ENCODE measurements at places on chromosomes 11 and 22. TPM values are rescaled to one million over a fixed set of nuclear protein-coding genes. Genes with fewer than 3 reads are reported as not detected.

- DNase-seq = no peak
These were observed 2.0 kb downstream of the PLXNB2 start for GRCh38 chr22:50305393-50305922.

DNA sequence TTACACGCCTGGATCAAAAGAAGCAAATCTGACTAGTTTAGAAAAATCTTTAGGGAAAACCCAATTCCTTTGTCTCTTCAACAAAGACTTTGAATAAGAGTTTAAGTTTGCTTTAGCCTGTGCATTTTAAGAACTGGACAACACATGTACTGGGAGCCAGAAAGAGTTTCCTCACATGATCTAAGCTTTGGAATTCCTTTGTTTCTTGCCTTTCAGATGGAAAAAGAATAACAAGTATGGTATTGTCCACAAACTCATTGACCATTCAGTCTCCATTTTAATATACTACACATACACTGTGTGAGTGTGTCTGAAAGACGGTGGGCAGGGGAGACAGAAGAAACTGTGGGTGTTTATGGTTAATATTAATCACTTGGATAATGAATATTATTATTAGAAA lies 205.6 kb downstream of the MAML2 start:
- no peak for DNase-seq

DNA sequence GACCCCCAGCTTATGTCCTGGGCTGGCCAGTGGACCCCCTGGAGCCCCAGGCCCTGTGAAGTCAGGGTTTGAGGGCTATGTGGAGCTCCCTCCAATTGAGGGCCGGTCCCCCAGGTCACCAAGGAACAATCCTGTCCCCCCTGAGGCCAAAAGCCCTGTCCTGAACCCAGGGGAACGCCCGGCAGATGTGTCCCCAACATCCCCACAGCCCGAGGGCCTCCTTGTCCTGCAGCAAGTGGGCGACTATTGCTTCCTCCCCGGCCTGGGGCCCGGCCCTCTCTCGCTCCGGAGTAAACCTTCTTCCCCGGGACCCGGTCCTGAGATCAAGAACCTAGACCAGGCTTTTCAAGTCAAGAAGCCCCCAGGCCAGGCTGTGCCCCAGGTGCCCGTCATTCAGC lies 24.6 kb downstream of the CSF2RB start:
- no peak for DNase-seq

DNA sequence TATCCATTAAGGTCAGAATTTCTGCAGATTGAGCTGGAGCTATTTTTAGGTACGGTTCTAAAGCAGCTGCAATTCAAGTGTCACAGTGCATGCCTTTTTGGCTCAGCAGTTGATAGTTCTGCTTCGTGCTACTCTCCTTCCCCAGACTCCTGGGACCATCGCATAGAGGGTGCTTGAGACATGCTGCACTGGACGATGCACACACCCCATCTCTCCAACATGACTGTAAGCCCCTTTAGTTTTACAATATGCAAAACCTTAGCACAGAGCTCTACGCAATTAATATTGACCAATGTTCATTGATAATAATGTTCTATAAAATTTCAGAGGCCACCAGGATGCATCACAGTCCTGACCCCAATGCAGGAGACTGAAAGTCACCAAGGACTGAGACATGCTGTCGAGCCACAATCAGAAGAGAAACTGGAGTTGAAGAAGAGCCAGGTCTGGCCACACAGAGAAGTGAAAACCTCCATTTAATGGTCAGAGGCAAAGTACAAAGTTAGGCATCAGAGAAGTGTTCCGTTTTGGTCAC lies 120.9 kb upstream of the ZC3H12C start:
- DNase-seq = no peak

DNA sequence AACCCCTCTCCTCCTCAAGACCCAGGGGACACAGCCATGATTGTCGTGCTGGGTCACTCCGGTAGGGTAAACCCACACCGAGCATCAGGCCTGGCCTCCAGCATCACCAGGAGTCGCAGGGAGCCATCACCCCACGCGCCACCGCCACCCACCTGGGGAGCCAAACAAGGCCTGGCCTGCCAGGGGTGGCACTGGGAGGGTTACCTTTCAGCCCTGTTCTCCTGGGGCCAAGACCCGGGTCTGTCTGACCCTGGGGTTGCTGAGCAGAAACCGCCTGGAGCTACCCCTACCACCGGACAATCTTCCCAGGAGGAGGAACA lies 39.3 kb upstream of the NNMT start:
- no peak for DNase-seq

DNA sequence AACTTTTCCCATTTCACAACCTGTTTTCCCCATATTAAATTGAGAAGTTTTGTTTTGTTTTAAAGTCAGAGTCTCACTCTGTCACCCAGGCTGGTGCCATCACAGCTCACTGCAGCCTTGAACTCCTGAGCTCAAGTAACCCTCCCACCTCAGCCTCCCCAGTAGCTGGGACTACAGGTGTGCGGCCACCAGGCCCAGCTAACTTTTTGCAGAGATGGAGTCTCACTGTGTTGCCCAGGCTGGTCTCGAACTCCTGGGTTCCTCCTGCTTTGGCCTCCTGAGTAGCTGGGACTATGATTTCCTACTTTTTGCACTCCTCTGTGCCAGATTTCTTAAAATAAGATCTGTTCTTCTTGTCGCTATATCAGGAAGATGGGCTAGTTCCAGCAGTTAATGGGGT lies 44.9 kb downstream of the GNB1L start:
- DNase-seq = no peak

- DNase-seq = no peak
These were observed 31.6 kb upstream of the CADM1 start for GRCh38 chr11:115535781-115536180.

DNA sequence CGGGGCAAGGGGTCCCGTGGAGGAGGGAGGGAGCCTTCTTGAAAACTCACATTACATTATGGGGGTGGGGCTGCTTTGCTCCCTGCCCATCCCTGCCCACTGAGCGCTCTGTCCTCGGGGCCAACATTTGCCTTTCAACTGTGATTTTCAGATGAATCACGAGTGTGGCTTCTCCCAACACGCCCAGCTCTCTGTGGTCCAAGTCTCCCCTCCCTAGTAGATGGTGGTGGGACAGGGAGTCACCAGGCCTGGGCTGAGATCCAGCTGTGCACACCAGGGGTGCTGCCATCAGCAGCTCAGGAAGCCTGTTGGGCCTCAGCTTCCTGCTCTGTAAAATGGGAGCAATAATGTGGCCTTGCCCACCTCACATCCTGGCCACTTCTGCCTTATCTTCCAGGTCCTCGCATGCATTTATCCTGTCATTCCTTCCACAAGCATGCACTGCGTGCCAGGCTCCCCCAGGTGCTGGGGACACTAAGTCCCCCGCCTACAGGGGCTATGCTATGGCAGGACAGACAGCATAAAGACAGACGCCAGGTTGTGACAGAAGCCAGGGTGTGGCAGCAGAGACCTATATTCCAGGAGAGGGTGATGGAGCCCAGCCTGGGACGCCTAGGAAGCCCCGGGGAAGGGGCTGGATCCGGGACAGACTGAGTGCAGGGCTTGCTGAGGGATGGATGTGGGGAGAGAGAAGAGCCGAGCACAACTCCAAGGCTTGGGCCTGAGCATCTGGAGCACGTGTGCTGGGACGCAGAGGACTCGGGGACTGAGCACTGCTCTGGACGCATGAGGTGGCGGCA lies 30.5 kb downstream of the NFAM1 start:
- no peak for DNase-seq

DNA sequence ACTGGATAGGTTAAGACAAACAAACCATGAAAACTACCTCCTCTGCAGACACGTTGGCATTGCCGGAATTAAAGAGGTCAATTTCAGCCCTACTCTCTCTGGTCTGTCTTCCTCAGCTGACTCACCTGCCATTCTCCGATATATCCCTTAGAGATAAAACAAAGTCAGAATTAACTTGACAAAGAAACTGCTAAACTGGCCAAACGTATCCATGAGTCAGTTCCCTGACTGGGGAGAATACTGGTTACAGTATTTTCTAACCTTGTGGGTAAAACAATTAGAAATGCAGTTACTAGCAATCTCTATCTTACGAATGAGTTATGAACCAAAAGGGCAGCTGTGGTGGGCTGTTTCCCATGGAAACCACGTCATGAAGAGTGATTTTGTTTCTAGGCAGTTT lies 96.2 kb downstream of the RDX start:
- no peak for DNase-seq

- DNase-seq = no peak
These were observed 19.4 kb upstream of the IL17RA start for GRCh38 chr22:17065433-17065832.

DNA sequence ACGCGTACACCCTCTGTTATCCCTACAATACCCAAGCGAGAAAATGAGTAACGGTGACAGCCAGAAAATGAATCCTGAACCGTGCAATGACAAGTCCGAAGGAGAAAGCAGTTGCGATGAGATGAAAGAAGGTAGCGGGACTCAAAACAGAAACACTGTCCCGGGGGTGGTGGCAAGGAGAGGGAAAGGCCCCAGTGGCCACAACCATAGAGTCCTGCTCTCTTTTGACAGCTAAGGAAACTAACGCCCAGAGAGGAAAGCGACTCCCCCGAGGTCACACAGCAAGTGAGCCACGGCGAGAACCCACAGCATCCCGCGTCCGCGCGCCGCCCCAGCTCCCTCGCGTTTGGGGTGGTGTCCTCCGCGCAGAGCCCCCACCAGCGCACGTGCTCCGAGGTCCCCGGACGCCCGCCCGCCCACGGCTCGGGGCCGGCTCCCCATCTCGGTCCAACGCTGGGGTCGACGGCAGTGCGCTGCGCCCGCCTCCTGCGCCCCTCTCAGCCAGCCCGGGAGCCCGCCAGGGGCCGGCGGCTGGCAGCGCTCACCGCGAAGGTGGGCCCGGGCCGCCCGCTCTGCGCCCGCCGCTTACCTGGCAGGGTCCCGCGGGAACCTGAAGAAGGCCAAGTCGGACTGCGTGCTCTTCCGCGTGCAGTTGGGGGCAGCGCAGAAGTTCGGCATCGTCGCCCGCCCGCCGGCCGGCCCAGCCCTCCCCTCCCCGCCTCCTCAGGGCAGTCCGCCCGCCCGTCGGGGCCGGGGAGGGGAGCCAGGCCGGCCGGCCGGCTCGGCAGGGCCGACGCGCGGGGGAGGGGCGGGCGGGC lies 564 bp downstream of the THAP12 start:
- no peak for DNase-seq

- DNase-seq = no peak
These were observed 8.8 kb upstream of the PLA2G3 start for GRCh38 chr22:31148953-31149627.

- DNase-seq = no peak
These were observed 38.5 kb upstream of the FJX1 start for GRCh38 chr11:35579557-35580396.

DNA sequence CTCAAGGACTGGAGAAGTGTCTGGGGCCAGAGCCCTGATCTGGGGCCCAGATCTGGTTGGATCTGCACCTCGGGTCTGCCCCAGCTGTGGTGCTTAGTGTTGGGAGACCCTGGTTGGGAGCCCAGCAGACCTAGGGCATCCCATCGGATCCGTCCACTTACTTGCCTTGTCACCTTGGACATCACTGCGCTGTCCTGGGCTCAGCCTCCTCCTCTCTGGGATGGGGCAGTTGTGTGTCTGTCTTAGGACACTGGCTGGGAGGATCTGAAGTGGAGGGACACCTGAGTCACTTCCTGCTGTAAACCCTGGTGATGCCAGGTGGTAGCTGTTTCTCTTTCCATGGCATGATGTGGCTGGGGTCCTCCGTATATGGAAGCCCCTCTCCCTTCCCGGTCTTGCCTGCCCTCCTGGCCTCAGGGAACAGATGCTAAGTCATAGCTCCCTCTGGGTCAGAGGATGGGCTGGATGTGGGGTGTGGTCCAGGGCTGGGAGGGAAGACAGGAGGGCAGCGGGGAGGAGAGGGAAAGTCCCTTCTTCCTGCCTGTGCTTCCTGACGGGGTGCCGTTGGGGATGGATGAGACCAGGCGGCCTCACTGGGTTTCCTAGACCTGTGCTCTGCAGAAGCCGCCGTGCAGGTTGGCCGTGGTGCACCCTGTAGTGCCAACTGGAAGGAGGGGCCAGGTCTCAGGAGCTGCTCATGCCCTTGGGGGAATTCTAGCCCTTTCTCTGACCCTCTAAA lies 12.1 kb upstream of the OMP start:
- peak; percentile 56 for DNase-seq

DNA sequence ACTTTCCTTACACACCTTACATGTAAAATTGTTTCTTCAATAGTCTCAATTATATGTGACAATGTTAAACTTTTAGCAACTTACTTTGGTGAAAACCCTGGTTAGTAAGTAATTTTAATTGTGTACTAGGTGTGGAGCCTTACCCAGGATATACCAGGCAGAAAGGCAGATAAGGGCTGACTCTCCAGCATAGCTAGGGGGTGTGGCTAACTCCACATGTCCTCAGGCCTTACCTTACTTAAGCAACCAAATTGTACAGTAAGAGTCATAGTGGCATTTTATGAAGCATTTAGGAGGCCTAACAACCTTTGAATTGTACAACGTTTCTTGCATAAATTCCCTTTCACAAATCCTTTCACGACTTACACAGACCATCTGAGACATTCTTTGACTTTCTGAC lies 118.2 kb upstream of the OR9Q1 start:
- DNase-seq = no peak

DNA sequence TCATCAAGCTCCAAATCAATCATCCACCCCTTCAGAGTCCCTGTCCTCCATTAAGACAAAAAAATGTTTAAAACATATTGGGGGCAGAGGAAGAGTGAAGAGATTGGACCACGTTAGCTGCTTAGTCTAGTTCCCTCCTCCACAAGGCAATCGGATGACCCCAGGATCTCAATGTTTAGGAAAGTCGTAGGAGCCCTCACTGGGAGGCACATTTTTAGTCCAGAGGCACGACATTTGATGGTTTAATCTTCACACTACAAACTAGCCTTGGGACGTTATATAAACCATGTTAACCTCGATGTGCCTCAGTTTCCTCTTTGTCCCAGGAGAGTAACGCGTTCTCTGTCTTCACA lies 588 bp upstream of the FAT3 start:
- DNase-seq = no peak

Gene SLC6A5
- total RNA-seq = not detected

Gene PARVG
- total RNA-seq = 0.27 TPM

Gene SMC1B
- total RNA-seq = not detected

Gene TSSK2
- total RNA-seq = not detected

Gene NRGN
- total RNA-seq = 1.8 TPM

Gene TREH
- not detected for total RNA-seq

Data from chondrocyte (in vitro differentiated cells).